Fibroblast of upper back skin (primary cell): ENCODE measurements at places on chromosomes 2 and 18.

- DNase-seq = no peak
Observed at GRCh38 chr2:18454692-18455235, 105.7 kb downstream of the RDH14 start.

- DNase-seq = no peak
Observed at GRCh38 chr2:230944757-230945372, 19.8 kb upstream of the GPR55 start.

DNA sequence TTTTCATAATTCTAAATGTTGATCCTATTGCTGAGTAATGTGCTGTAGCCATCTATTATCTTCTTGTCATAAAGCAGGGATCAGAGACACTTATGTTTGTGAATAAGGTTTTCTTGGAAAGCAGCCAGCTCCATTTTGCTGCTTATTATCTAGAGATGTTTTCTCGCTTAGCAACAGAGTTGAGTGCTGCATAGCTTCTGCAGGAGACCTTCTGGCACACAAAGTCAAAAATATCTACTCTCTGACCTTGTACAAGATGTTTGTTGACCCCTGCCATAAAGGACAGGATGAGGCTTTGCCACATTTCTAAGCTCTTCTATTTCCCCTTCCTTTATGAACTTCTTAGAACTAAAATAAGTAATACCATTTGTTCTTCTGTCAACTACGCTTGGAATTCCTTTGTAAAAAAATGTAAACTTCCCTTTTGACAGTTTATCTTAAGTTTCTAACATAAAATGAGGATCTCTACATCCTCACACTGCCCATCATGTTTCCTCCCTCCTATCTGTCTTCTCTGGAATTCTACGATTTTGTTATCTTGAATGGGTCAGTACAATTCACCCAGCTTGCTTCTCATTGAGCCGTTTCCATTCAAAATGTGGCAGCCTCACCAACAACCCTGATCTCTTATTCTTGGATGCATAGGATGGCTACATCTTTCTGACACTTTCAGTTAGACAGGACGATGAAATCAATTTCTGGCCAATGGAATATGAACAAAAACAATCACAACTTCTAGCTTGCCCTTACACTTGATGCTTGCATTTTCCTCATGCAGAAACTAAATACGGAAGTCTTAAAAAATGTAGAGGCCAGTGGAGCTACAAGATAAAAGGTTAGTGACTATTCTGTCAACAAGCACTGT is 1377.0 kb downstream of the SUCLG1 start:
- peak; percentile 81 for DNase-seq

DNA sequence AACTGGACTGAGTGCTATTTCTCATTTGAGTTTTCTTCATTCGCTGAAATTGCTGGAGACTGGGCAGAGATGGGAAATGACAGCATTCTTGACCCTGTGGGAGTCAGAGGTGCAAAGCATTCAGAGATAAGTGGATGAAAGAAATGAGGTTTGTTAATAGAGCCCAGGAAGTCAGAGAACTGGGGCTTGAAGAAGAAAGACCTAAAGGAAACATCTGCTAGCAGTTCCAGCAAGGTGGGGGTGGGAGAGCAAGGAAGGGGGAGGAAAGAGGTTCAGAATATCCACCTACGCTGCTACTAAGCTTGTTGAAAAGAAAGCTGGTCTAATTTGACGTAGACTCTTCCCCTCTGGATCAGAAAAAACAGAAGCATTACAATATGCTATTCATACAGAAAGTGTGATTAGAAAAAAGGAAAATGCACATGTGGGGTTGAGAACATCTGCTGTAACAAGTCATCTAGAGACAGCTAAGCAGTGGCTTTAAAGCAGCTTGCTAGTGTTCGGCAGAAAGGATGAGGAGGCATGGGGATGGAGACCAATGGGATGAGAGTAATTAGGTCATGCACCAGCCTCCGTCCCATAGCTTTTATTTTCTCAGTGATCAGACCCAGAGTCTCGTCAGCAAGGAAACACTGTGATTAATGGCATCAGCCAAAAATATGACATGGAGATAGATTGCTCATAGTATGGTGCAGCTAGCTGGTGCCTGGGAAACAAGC is 29.7 kb downstream of the NAB1 start:
- no peak for DNase-seq

GRCh38 chr2:231373184-231373583 is 22.3 kb upstream of the B3GNT7 start:
- no peak for DNase-seq

DNA sequence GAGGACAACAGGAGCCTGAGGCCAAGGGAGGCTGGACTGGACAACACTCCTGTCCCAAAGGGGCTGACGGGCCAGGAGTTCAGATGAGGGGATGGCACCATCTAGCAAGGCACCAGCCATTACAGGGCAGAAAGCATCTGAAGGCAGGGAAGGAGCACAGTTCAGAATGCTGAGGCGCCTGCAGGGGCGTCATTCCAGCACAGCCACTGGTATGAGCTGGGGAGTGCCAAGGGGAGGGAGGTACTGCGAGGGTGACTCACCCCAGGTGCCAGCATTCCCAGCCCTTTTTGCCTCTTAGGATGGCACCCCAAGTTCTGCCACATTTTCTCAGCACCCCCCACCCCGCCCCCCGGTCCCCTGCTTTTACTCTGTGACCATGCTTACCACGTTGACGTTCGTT is 129.8 kb upstream of the EPAS1 start:
- DNase-seq = no peak

DNA sequence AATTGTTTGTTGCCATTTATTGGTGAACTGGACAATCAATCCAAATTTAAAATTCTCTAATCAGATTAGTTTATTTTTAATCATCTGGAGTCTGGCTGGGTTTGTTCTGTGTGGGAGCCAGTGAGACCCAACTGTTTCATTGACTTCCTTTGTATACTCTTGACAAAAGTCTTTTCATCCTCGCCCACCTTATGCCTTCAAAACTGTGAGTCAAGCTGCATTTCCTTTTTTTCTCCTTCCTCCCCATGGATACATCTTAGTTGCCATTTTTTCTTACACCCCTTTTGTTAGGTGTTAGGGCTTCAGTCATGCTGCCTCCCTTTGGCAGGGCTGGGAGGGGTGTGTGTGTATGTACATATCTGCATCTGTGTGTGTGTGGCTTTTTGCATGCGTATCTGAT is 117.6 kb downstream of the PRKCE start:
- DNase-seq = no peak
